T-helper 2 cell (primary cell): ENCODE measurements at places on chromosomes 7 and 10.

GRCh38 chr7:10821156-10821555 is 152.5 kb upstream of the PHF14 start:
- DNase-seq = no peak

GRCh38 chr10:36265741-36266140 is 623.6 kb upstream of the FZD8 start:
- no peak for DNase-seq

DNA sequence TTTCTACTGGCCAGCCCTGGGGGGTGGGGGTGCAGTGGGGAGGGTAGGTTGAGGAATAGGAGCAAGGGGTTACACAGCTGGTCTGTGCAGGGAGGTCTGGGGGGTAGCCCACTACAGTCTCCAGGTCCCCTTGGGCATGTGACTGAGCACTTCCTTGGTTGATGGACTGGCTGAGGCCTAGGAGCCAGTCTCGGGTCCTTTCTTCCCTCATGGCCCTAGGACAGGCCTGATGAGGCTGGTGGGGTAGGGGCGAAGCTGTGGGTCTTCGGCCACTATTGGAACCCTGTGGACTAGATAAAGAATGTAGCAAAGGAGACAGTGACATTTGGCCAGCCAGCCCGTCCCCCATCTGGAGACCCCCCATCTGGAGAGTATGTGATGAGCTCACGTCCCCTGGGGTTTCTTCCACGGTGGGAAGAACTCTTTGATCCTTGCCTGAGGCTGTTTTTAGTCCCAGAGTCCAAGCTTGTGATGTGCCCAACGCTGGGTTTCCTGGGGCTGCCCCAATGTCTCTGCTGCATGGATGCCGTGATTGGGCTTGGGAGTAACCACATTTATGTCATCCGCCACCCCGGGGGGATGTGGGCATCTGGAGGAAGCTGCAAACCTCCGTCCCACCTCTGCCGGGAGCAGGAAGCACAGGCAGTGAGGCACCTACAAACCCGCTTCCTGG is 20.7 kb downstream of the FAM241B start:
- no peak for DNase-seq

DNA sequence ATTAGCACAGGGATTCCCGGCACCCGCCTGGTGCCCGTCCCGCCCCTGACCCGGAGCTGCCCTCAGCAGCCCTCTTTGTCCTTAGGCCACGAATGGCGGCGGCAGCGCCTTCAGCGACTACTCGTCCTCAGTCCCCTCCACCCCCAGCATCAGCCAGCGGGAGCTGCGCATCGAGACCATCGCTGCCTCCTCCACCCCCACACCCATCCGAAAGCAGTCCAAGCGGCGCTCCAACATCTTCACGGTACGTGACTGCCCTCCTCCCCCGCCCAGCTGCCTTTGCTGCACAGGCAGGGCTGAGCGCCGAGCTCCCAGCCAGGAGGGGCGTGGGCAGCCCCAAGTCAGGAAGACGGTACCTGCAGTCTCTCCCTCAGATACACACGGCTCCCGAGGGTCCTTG is 33.6 kb downstream of the AGAP3 start:
- no peak for DNase-seq

- DNase-seq = peak; percentile 43
These were observed 47.1 kb upstream of the UCN3 start for GRCh38 chr10:5317547-5318107.

DNA sequence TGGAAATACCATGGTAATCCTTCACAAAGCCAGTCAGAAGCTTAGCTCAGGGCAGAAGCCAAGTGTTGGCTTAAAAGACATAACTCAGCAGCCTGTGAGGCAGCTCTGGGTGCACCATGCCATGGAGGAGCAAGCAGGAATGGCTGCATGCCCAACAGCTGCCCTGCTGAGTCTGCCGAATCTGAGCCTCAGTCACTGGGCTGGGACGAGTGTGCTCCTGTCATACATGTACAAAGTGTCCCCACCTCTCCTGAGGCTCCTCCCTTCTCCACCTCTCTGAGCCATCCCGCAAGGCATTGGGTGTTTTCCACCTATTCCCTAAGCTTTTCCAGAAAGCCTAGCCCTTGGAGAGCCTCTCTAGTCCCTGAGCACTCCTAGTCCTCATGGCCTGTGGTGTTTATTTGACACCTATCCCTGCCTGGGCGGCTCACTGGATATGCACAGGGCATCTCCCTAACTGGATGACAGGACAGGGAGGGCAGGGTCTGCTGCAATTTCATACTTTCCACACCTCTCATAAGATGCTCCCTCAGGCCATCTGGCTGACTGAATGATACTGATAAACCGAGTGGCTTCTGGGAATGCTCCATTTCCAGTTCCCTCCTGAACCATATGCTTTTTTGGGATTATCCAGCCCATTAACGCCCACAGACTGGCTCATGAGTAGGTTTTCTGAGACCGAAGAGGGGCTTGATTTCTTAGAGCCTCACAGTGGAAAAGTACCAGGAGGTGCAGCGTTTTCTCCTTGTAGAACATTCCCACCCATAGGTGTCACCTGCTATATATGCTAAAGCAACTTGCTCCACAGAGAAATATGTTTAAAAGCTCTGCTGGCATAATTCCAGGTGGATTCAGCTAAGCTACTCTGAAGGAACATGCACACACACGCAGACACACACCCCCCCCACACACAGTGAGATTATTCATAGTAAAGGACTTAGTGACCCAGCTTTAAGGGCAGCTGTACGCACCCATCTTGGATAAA is 199.3 kb downstream of the SNX10 start:
- no peak for DNase-seq

DNA sequence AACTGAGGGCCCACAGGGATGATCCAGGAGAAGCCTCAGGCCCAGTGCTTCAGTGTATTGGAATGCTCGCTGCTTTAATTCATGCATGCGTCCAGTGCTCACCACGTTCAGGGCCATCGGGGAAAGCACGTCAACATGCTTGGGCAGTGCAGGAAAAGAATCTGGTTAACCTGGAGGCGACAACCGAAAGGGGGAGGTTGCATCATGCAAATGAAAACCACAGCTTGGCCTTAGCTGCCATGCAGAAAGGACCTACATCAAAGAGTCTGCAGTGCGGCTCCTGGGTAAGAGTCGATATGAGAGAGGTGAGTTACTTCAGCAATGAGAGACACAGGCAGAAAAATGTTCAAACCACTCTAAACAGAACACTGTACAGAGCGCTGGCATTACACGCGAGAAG is 440.1 kb downstream of the KCNMA1 start:
- no peak for DNase-seq

- DNase-seq = no peak
These were observed 197.3 kb downstream of the PHF14 start for GRCh38 chr7:11170863-11171568.

DNA sequence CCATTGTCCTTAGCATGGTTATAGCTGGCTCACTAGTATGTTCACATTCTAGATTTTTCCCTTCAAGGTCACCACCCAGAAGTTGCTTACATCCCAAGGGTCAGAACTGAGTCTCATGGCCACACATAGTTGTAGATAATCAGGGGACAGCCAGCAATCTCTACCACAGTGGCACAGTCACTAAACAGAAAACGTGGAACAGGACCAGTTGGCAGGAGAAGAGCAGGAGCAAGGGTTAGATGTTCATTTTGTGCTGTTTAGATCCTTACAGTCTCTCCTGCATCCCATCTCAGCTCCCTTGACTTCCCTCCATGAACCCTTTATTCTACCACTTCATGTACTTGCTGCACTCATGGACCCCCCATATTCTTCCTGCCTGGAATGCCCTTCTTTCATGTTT is 73.9 kb downstream of the LRMDA start:
- no peak for DNase-seq

DNA sequence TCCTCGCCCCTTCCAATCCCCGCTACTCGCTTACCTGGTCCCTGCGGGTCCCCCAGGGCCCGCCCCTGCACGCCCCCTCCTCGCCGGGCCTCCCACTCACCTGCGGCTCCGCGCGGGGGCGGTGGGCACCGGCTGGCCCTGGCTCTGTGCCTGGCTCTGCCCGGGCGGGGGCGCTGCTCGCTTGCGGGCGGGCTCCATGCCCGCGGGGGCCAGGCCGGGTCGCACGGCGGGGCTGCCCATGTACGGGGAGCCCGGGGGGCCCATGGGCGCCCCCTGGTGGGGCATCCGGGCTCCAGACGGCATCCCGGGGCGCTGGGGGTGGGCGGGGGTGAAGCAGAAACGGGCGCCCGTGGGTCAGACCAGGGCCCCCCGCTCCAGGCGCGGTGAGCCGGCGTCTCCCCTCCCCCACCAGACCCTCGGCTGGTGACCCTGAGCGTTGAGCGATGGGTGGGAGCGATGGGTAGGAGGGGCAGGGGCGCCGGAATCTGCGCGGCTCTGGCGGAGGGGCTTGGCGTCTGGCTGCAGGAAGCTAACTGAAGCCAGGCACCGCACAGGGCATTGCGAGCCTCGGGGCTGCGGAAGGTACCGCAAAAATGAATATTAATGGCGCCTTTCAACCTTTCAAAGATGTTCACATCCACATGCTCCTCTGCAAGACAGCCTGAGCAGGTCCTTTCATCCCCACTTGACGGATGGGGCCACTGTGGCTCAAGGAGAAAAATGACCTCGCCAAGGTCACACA is 3.0 kb downstream of the SMARCD3 start:
- DNase-seq = peak; percentile 53

GRCh38 chr10:69850440-69850839 is 48.7 kb downstream of the COL13A1 start:
- DNase-seq = no peak

- DNase-seq = no peak
These were observed 349.0 kb downstream of the TNS3 start for GRCh38 chr7:47232751-47233412.

GRCh38 chr7:98265841-98266271 is 13.8 kb upstream of the TECPR1 start:
- no peak for DNase-seq

GRCh38 chr10:60962946-60963345 is 19.0 kb upstream of the RHOBTB1 start:
- DNase-seq = no peak
